CD4-positive, CD25-positive, alpha-beta regulatory T cell (primary cell): ENCODE measurements at places on chromosomes 4 and X. TPM values are rescaled to one million over a fixed set of nuclear protein-coding genes. Genes with fewer than 3 reads are reported as not detected.

DNA sequence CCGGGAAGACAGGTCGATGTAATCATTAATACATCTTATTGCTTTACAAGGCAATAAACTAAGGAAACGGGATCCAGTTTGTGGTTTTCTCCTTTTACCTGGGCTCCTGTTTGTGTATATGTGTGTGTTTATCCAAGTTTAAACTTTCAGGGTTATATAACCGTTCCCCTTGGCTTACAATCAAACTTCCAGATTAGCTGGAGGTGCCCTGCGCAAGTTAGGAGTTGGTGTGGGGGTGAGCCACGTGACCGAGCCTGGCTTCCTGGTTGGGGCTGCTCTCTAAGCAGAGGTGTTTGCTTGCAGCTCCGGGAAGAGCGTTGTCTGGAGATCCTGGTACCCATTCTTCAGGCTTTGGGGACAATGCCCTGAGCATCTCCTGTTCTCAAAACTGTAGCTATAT lies 129.2 kb downstream of the FHDC1 start:
- DNase-seq: no peak
- H3K27ac ChIP-seq: no peak overlapping the region
- H3K36me3 ChIP-seq: no peaks in the 10 kb centered on the region
- H3K4me1 ChIP-seq: no peaks in the 10 kb centered on the region
- no peak overlapping the region for H3K4me3 ChIP-seq

DNA sequence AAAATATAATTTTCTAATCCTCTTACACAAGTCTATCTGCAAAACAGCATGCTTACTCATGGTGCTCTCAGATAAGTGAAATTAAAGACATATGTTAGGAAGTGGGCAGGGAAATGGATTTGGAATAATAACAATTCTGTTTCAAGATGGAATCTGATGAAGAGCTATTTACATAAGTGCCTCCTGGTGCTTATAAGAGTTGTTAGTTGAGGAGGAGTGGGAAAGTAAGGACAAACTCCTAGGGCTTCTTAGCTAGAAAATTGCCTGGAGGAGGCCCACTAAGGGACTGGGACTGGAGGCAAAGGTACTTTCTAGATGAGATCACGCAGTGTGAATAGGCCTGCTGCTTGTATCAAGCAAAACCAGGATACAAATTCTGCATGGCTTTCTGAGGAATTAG lies 939.8 kb downstream of the GLUD2 start:
- H3K27ac ChIP-seq: no peak overlapping the region
- no peaks in the 10 kb centered on the region for H3K36me3 ChIP-seq
- no peak for DNase-seq

GRCh38 chr4:162661913-162662312 lies 498.1 kb upstream of the FSTL5 start:
- no peaks in the 10 kb centered on the region for H3K4me1 ChIP-seq
- no peak overlapping the region for H3K27ac ChIP-seq
- H3K27me3 ChIP-seq: no peaks in the 10 kb centered on the region

- H3K4me1 ChIP-seq: no peaks in the 10 kb centered on the region
- no peak overlapping the region for H3K4me3 ChIP-seq
- no peaks in the 10 kb centered on the region for H3K36me3 ChIP-seq
- no peak for DNase-seq
Observed at GRCh38 chr4:30828264-30828926, 108.2 kb downstream of the PCDH7 start.

DNA sequence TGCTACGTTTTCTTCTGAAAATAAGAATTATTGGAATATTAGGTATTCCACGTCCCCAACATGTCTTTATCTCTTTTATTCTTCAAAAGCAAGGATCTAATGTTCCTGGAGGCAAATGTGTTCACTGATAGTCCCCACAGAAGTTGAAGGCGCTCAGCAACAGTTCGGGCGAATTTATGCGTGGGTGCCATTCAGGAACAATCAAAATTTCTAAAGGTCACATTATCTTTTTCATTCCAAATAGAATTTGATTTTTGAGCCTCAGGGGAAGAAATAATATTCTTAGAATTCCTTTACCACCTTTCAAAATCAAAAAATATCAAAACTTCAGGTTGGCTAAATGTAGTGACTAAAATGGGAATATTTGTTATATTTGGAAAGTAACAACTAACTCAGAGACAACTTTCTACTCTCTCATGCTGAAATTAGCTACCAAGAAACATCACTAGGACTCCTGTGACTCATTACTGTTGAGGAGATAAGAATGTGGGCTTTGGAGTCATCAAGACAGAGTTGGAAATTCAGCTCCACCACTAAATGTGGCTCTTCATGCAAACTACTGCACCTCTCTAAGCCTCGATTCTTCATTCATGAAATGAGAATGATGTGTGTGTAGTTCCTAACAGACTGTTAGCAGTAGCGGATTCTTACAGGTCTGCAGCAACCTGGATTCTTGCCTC lies 72.3 kb upstream of the KIT start:
- H3K4me1 ChIP-seq: no peaks in the 10 kb centered on the region
- H3K27me3 ChIP-seq: no peaks in the 10 kb centered on the region
- no peak overlapping the region for H3K4me3 ChIP-seq

DNA sequence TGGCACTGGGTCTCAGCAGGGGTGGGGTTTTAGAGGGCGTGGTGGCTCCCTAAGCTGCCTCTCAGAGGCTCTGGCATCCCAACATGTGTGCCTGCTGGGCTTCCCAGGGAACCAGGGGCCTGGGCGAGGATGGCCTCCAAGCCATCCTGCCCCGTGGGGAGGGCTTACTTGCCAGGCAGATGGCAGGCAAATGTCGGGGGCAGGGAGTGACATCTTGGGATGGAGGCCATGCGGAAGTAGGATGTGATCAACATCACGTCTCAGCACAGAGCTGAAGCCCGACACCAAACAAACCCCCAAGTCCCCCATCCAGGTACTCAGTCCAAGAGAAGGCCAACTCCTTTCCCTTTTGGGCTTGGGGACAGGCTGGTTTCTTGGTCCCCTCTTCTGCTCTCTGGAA lies 4.7 kb downstream of the L1CAM start:
- no peaks in the 10 kb centered on the region for H3K27me3 ChIP-seq
- no peak overlapping the region for H3K27ac ChIP-seq
- peaks cover 19% of the 10 kb centered on the region for H3K4me1 ChIP-seq

DNA sequence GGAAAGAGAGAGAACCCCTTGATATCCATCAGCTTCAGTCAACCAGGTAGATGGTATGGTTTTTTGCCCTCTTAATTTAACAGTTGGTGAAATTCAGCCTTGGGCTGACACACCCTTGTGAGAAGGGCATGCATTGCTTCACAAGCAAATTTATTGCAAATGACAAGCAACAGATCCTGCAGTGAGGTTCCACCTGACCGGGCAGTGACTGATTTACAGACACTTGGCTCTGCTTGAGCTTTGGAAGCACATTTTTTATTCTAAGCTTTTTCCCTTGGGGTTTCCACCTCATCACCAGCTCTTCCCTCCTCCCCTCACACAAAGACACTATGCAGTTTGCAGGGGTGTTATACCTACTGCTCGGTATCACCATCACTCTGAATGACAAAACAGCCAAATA lies 28.3 kb upstream of the SERTM2 start:
- no peak for DNase-seq
- H3K4me3 ChIP-seq: no peak overlapping the region
- no peaks in the 10 kb centered on the region for H3K27me3 ChIP-seq
- H3K4me1 ChIP-seq: no peaks in the 10 kb centered on the region

DNA sequence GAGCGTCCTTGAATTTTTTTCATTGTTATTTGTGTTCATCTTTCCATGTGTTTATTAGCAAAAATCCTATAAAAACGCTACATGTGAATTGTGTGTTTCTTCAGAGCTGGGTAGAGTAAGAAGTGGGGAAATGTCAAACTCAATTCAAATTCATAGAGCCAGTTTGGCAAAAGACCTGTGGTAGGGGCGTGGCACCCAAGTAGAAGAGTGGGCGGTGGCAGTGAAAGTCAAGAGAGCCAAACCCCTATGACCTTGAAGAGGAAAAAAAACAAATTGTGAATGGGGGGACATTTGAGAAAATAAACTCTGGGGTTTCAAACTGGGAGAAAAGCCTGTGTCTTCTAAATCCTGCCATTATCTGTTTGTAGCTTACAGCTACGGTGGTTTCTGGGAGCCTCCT lies 4.4 kb upstream of the FOXO4 start:
- no peak for DNase-seq
- H3K4me1 ChIP-seq: peaks cover under 1% of the 10 kb centered on the region
- H3K27me3 ChIP-seq: no peaks in the 10 kb centered on the region
- no peak overlapping the region for H3K4me3 ChIP-seq

DNA sequence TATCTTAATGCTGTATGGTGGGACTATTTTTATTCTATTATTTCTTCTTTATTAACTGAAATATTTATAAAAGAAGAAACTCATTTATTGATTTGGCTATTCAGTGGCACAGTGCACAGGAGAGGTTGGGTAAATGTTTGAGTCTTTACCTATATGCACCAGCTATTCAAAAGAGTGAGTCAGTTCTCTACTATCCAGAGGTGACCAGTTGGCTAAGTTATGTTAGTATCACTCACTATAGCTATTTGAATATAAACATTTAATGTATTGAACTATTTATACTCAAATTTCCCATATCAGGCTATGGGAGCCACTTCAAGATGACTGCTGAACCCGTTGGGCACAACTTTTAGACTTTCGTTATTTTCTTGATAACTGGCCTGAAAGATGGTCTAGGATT lies 106.1 kb upstream of the VEGFC start:
- no peaks in the 10 kb centered on the region for H3K4me1 ChIP-seq
- H3K27ac ChIP-seq: no peak overlapping the region
- H3K27me3 ChIP-seq: no peaks in the 10 kb centered on the region
- H3K4me3 ChIP-seq: no peak overlapping the region

- H3K27me3 ChIP-seq: no peaks in the 10 kb centered on the region
- H3K4me3 ChIP-seq: no peak overlapping the region
- no peak overlapping the region for H3K27ac ChIP-seq
- H3K4me1 ChIP-seq: no peaks in the 10 kb centered on the region
- DNase-seq: no peak
- H3K36me3 ChIP-seq: no peaks in the 10 kb centered on the region
Observed at GRCh38 chr4:159222043-159222552, 119.2 kb downstream of the RAPGEF2 start.

DNA sequence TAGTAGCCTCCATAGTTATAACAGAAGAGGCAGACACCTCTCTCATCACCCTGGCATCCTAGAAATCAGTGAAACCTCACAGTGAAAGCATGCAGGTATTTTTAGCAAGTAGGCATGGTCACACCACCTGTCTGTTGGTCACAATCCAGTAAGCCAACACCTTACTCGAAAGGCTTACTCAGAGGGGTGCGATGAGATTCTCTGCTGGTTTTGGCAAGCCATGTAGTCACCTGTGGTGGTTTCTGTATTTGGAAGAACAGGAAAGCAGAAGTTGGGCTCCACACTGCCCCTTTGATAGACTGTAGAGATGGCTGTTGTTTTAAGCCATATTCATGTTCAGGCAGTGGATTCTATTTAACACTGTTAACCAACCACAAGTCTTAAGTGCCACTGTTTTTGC lies 134.7 kb downstream of the DCLK2 start:
- DNase-seq: no peak
- H3K27me3 ChIP-seq: peaks cover 2% of the 10 kb centered on the region
- no peaks in the 10 kb centered on the region for H3K36me3 ChIP-seq
- H3K4me1 ChIP-seq: no peaks in the 10 kb centered on the region

DNA sequence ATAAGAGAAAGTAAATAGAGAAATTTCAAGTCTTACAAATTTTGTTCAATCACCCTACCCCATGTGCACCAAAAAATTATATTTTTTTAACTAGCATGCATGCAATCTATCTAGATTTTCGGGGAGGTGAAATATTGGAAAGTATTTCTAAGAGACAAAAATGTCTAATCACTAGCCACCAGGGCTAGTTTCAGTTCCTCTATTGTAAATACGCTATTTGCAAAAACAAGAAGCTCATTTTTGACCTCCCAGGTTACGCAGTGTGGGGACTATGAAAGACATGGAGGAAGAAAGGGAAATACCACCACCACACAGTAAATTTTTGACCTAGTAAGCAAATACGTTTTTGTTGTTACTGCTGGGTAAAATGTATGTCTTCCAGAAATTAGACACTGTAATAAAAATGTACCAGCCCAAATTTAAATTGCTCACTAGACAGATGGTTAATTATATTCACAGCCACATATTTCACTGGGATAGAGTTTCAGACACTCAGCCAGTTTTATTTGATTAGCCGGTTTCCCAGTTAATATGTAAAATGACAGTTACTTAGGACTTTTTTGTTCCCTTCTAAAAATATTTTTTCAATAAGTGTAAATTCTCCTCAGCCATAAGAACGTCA lies 2.2 kb downstream of the NEXMIF start:
- H3K4me3 ChIP-seq: no peak overlapping the region
- no peak overlapping the region for H3K27ac ChIP-seq
- H3K4me1 ChIP-seq: no peaks in the 10 kb centered on the region
- DNase-seq: no peak

- H3K4me1 ChIP-seq: no peaks in the 10 kb centered on the region
- no peak for DNase-seq
- no peak overlapping the region for H3K4me3 ChIP-seq
- no peaks in the 10 kb centered on the region for H3K27me3 ChIP-seq
- no peak overlapping the region for H3K27ac ChIP-seq
Observed at GRCh38 chrX:37712458-37712857, 26.9 kb downstream of the XK start.

- no peaks in the 10 kb centered on the region for H3K27me3 ChIP-seq
- peaks cover 8% of the 10 kb centered on the region for H3K36me3 ChIP-seq
- DNase-seq: peak; percentile 79
- H3K4me3 ChIP-seq: peak overlapping the region; percentile 74
- H3K27ac ChIP-seq: peak overlapping the region; percentile 56
Observed at GRCh38 chr4:39932776-39933402, 44.8 kb downstream of the PDS5A start.

GRCh38 chr4:161696944-161697343 lies 466.9 kb downstream of the FSTL5 start:
- no peaks in the 10 kb centered on the region for H3K27me3 ChIP-seq
- H3K27ac ChIP-seq: no peak overlapping the region
- no peak for DNase-seq
- H3K4me1 ChIP-seq: no peaks in the 10 kb centered on the region
- H3K4me3 ChIP-seq: no peak overlapping the region
- H3K36me3 ChIP-seq: no peaks in the 10 kb centered on the region

DNA sequence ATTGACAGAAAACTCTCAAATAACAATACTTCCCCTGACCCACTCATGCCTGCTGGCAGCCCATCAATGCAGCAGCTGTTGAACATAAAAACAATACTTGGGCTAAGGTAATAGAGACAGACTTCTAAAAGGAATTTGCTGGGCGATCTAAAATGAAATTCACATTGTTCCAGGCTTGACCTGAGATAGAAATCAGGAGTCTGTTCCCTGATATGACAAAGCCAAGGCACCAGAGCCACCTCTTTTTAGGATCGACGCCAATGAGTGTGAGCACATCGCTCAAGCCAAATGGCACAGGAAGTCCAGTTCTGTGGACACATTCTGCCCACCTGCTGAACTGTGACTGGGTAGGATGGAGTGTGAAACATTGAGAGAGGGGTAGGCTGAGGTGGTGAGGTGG lies 4.9 kb downstream of the SEPTIN11 start:
- H3K27me3 ChIP-seq: no peaks in the 10 kb centered on the region
- DNase-seq: no peak
- no peaks in the 10 kb centered on the region for H3K36me3 ChIP-seq
- peaks cover 17% of the 10 kb centered on the region for H3K4me1 ChIP-seq
- no peak overlapping the region for H3K27ac ChIP-seq
- no peak overlapping the region for H3K4me3 ChIP-seq

GRCh38 chr4:43394976-43395375 lies 502.5 kb downstream of the GRXCR1 start:
- no peak overlapping the region for H3K27ac ChIP-seq
- no peak overlapping the region for H3K4me3 ChIP-seq
- no peaks in the 10 kb centered on the region for H3K27me3 ChIP-seq

RAB9B gene
- total RNA-seq: 0.22 TPM

PABPC1L2B gene
- not detected for total RNA-seq

TLR1 gene
- total RNA-seq: 9.8 TPM

TEX13D gene
- not detected for total RNA-seq

ATRX gene
- total RNA-seq: 175 TPM

MUC7 gene
- total RNA-seq: not detected

BEX3 gene
- total RNA-seq: 29.2 TPM

APBB2 gene
- total RNA-seq: not detected

SSX4B gene
- total RNA-seq: not detected
